ENCODE measurements at places on chromosomes 7 and 10.

- no peak for DNase-seq
Observed at GRCh38 chr7:158957510-158957906, 101.2 kb downstream of the DYNC2I1 start.

DNA sequence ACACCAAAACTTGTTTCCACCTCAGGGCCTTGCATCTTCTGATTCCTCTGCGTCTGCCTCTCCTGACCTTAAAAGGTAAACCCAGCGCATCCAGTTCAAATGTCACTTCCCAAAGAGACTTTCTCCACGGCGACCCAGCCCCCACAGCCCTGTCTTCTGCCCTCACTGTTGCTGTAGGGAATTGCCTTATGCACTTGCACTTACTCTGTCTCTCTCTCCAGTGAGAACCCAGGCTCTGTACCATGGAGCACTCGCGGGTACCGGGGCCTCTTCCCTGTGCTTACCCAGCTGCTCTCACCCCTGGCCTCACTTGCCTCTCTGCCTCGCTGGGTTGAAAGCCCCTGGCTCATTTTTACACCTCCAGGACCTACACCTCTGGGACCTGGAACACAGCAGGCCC lies 48.4 kb downstream of the AOC1 start:
- no peak for DNase-seq

- no peak for DNase-seq
Observed at GRCh38 chr7:133822868-133823552, 304.1 kb upstream of the LRGUK start.

- no peak for DNase-seq
Observed at GRCh38 chr7:34718867-34719266, 60.8 kb downstream of the NPSR1 start.

DNA sequence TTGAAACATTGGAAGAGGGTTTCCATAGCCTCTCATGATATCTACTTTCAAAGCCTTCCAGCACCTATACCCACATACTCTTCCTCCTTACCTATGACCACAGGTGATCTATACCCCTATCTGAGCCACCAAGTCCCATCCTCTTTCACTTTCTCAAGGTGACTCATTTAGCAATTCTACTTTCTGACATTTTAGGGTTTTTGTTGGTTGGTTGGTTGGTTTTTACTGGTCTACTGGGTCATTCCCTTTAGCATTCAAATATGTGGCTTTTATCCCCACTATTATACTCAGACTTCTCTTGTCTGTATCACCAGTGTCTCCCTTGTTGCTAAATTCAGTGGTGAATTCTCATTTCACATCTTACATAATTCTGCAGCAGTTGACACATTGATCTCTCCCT lies 130.4 kb upstream of the STEAP4 start:
- no peak for DNase-seq

DNA sequence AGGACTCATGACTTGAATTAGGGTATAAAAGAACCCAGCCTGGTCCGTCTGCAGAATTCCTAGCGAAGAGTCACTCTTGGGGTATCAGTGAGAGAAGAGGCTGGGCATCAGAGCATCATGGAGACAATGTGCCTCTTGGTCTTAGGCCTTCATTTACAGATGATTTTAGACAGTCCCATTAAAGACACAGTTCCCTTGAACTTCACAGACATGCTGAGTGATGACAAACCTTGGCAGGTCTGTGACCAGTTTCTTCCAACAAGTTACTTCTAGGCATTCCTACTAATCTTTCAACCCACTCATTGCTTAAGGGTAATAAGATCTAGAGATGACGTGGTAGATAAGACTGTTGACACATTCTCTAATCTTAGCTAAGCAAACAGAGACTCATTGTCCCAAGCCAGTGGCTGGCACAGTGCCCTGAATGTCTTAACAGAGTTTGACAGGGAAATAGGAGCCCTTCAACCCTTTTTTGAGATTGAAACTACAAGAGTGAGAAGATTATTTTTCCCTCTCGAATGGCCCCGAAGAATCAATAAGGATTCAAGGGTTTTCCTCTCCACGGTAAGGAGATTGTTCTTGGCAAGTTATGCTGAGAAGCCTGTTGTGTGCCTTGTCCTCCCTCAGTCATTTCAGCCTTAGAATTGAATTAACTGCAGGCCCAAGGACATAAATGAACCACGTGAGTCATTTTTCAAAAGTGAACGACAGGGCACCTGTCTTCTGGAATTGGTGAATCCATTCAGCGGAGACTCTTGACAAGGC lies 281.1 kb downstream of the CCDC3 start:
- DNase-seq: no peak

DNA sequence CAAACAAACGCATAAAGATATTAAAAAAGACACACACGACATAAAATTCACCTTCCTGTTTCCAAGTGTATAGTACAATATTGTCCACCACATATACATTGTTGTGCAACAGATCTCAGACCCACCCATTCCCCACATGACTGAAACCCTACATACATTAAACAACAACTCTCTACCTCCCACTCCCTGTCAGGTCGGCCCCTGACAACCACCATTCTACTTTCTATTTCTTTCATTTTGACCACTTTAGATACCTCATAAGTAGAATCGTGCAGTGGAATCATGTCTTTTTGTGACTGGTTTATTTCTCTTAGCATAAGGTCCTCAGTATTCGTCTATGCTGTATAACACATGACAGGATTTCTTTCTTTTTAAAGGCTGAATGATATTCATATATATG lies 320.5 kb downstream of the BBS9 start:
- DNase-seq: no peak

GRCh38 chr10:86687750-86688149 lies 19.4 kb downstream of the LDB3 start:
- no peak for DNase-seq

GRCh38 chr10:122659651-122660050 lies 40.0 kb downstream of the C10orf120 start:
- DNase-seq: no peak

DNA sequence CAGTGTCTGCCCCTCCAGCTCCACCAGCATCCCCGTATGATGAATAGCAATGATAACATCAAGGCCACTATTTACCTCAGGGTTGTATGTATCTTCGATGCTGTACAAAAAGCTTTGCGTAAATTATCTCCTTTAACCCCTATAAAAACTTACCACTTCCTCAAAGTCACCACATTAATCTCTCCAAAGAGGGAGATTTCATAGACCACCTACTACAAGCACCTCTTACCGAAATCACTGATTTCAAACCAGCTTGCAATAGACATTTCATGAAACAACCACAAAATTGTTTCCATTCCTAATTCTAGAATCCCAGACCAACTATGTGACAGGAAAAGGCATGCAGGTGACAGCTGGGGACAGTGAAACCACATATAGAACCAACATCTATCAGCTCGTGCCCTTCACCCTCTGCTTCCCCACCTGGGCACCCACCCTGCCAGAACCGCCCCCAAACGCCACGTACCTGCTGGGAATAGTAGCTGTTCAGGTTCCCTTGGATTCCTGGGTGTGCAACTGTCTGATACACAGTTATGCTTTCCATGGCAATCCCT lies 20.1 kb upstream of the MMP21 start:
- DNase-seq: no peak

DNA sequence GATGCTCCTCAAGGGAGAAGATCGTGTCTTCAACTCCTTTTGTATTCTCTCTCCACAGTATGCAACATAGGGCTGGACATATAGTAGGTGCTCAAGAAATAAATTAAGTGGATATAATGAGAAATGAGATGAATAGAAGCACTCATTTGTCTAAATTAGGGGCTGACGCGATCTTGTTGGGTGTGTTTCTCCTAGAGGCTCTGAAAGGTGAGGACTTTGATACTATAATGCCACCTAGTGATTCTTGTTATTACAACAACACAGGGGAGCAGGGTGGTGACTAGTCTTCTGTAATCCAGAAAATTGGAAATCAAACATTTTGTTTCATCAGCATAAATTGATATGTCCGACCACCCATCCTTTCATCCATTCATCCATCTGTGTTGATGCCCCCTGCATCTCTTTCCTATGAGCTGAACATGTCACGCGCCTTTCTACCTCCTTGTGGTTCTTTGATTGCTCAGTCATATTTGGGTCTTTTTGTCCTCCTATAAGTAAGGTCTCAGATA lies 3.5 kb upstream of the CFAP58 start:
- DNase-seq: no peak

DNA sequence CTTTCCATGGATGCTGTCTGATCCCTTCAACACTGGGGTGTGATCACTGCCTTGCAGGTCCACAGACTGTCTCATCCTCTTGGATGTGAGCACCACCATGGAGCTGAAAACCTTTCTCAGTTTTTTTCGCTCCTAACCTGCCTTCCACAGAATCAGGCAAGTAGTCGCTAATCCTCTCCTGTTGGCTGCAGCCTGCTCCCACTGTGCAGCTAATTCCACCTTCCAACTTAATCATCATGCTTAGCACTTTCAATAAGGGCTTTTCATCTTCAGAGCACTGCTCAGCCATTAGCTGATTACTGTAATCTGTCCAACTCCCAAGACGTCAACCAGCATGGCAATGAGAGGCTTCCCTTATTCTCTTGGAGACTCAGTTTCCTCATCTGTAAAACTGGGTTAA lies 15.1 kb upstream of the CDH23 start:
- DNase-seq: no peak

DNA sequence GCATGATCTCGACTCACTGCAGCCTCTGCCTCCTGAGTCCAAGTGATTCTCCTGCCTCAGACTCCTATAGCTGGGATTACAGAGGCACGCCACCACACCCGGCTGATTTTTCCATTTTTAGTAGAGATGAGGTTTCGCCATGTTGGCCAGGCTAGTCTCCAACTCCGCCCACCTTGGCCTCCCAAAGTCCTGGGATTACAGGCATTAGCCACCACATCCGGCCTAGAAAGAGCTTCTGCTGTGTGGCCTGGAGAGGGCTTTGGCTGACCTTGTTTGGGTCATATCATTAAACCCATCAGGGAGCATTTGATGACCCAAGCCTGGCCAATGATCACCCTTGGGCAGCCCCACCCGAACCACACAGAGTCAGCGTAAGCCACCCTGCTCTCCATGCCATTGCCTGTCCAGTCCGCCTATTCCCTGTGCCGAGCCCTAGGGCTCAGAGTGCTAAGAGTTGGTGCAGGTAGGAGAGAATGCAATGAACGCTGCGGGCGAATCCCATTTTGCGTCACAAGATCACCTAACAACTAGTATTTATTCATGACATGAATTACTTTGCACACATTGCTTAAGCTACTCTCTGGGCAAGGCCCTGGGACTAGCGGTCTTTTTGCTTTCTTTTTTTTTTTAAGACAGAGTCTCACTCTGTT lies 22.3 kb upstream of the GDI2 start:
- no peak for DNase-seq

GRCh38 chr7:150950496-150951180 lies 27.5 kb downstream of the KCNH2 start:
- DNase-seq: no peak

GRCh38 chr7:122487131-122487530 lies 182.6 kb upstream of the FEZF1 start:
- no peak for DNase-seq

GRCh38 chr10:100359030-100359432 lies 12.0 kb downstream of the SCD start:
- DNase-seq: no peak

DNA sequence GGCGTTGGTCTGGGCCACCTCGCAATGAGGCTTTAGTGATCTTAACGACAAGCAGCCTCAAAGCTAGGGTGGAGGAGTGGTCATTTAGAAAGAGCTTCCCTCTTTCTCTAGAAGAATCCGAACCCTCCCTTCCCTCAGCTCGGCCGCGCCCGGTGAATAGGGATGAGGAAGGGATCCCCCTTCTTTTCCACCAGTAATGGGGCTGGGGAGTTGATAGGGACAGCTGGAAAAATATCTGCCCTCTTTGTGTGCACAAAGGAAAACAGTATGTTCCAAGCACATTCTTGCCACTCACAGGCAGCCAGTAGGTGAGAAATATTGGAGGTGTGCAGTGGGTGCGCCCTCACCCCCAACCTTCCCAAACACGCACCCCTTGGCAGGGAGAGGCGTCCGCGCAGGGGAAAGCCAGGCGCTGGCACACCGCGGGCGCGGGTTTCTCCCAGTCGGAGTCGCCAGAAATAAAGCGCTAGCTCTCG lies 6.5 kb downstream of the DLX5 start:
- DNase-seq: no peak

DNA sequence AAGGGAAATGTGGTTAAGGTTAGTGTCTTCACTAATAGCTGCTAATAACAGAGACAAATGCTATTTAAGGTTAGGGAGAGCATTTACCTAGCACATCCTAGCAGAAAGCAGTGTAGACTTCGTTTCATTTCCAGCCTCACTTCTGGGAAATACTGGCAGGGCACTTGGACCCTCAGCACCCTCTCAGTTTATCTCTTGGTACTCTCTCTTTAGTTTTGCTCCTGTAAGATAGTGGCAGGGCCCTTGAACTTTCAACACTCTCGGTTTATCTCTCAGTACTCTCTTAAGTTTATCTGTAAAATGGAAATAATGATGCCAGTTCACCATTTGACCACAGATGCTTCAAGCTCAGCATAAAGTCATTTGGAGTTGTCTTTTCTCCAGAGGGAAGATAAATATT lies 118.4 kb downstream of the MBL2 start:
- no peak for DNase-seq

- no peak for DNase-seq
Observed at GRCh38 chr7:48245751-48246472, 74.7 kb downstream of the ABCA13 start.

DNA sequence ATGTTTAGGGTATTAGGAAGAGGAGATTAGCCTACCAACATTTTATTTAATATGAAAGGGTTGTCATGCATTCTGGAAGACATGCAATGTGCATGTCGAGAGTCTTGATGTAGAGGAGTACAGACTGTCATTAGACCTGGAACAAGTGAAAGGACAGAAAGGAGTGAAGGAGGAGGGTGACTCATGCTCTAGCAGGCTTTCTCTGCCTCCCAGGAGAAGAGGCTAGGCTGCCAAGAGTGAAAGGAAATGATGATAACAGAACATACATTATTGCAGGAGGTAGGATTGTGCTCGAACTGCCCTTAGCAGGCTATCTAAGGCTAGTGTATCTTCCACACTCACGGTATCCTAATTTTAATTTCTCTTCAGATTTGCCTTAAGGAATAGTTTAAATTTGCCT lies 228.8 kb downstream of the EXOC4 start:
- no peak for DNase-seq

DNA sequence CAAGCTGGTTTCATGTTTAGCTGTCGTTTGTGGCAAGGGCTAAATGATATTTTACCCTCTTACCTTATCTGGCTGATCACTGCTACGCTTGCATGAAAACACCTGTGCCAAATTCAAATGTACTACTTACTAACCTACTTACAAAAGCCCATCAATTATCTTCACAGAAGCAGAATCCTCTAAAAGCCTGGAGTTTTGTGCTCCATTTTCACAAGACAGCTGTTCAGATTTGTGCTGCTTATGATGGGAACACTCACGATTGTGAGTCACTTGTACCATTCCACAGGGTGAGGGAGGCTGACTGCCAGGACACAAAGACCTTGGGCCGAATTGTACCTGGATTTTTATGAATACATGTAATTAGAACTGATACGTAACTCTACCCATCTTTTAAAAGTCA lies 245.0 kb upstream of the NPY start:
- no peak for DNase-seq
